ENCODE measurements at places on chromosomes 2 and 18.

DNA sequence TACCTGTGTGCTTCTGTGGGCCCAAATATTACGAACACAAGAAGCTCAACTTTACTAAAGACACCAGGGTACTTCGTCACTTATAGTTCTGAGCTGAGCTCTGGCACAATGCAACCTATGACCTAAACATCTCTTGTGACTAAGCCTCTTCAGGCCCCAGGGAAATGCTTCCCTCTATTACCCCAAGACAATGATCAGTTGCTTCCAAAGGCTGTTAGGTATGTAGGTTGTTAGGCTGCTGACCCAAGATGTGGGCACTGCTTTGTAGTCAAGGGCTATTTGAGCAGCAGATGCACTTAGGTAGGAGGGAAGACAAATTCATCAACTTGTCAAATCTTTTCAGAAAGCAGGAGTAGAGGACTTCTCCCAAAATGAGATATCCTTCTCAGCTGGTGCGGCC, 640.1 kb downstream of the EPHA4 start:
- DNase-seq: no peak

DNA sequence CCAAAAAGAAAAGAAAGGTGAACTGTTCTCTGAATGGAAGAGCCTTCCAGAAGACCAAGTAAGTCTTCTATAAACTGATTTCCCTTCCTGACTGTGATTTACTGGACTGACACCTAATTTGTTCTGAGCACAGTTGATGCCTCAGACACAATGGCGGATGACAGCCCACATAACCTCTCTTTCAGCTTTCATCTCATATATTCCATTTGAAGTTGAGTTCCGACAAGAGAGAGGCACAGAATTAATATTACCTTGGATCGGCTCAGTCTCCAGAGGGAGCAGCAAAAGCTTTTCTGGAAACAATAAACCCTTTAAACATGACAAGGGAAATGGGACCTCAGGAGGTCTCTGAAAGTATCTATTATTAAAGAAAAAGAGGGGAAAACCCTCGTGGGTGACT, 638.7 kb upstream of the SETBP1 start:
- DNase-seq: no peak

DNA sequence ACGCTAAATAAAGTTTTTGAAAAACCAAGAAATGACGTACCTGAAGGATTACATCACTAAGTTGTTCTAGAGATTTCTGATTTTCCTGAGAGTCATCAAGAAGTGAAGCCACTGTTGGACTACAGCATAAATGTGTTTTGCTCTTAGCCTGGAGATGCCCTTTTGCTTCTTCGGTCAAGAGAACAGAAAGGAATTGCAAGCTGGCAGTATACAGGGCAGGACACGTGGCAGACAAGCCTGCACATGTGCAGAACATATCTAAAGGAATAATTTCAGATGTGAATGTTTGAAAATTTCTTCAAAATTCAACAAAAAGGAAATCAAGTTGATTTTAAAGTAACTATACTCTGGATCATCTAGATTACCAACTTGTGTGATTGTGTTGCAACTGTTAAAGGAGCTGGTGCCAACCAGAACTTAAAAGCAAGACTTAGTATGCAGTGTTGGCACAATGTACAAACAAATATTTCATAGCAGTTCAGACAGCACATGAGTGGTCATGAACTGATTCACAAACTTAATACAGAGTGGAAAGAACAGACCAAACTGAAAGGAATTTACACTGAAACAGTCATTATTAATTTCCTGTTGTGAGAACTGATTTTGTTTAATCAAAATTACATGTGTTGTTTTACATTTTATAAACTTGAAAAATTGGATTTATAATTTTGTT, 100.4 kb upstream of the CD226 start:
- no peak for DNase-seq

- DNase-seq: no peak
These were observed 11.8 kb downstream of the ALS2 start for GRCh38 chr2:201768918-201769317.
